ENCODE measurements at places on chromosomes 1 and 21.

DNA sequence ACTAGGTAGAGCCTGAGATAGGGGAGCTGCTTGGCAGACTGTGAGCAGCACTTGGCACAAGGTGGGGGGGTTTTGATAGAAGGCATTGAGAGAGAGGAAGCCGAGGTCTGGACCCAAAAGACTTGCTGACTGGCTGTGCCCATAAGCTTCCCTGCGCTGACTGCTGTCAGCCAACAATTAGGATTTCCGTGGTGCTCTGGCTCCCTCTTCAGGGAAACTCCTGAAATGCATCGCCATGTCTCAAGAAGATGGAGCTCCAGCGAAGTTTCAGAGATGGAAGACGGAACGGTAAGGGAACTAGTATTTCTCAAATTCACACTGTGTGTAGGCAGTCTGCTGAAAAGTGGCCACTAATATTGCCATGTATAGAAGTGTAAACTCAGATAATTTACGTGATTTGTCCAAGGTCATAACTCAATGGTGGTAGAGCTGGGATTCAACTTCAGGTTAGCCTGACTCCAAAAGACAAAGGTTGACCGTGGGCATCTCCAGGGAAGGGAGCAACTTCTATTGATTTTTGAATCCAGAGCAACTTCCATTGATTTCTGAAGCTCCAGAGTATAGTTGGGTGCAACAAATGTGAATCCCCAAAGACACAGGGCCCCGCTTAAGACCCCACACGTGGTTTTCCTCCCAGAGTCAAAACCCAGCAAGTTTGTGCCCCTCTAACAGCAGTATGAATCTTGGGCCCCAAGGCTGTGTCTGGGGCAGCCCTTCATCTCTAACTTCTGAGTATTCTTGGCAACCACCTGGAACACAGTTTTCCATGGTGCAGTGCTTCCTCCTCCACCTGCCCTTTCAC, 44.5 kb upstream of the CRNN start:
- H3K4me1 ChIP-seq = no peaks in the 10 kb centered on the region
- H3K36me3 ChIP-seq = no peaks in the 10 kb centered on the region
- H3K4me3 ChIP-seq = no peak overlapping the region
- no peaks in the 10 kb centered on the region for H3K27me3 ChIP-seq
- DNase-seq = peak; percentile 43
- no peak overlapping the region for H3K27ac ChIP-seq

- no peaks in the 10 kb centered on the region for H3K27me3 ChIP-seq
- no peak for DNase-seq
- H3K4me1 ChIP-seq = no peaks in the 10 kb centered on the region
- no peak overlapping the region for H3K27ac ChIP-seq
- no peaks in the 10 kb centered on the region for H3K36me3 ChIP-seq
Measured at GRCh38 chr1:84781946-84782771, 91.9 kb upstream of the SSX2IP start.

DNA sequence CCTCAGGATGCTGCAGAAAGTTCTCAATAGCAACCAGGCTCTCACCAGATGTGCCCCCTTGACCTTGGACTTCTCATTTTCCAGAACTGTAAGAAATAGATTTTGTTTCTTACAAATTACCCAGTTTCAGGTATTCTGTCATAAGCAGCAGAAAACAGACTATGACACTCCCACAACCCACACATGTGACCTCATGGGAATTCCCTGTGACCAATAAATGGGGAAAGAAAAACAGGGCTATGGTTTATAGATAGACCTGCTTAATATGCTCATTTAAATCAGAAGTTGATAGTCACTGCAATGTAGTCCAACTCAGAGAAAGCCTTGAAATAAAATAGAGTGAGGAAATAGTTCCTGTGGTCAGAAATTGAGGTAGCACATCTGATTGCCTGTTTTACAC, 380.9 kb upstream of the PTBP2 start:
- H3K4me1 ChIP-seq = no peaks in the 10 kb centered on the region
- H3K27me3 ChIP-seq = no peaks in the 10 kb centered on the region
- H3K36me3 ChIP-seq = no peaks in the 10 kb centered on the region
- H3K27ac ChIP-seq = no peak overlapping the region

- no peaks in the 10 kb centered on the region for H3K27me3 ChIP-seq
- no peaks in the 10 kb centered on the region for H3K4me1 ChIP-seq
- DNase-seq = no peak
Measured at GRCh38 chr1:170657275-170657853, 6.6 kb upstream of the PRRX1 start.

GRCh38 chr1:23101101-23101827, 67.4 kb downstream of the LUZP1 start:
- H3K27ac ChIP-seq = peak overlapping the region; percentile 36
- H3K27me3 ChIP-seq = no peaks in the 10 kb centered on the region
- H3K4me3 ChIP-seq = no peak overlapping the region
- H3K36me3 ChIP-seq = no peaks in the 10 kb centered on the region
- DNase-seq = no peak
- H3K4me1 ChIP-seq = peaks cover 56% of the 10 kb centered on the region

GRCh38 chr1:20355828-20356735, 65.4 kb downstream of the VWA5B1 start:
- no peaks in the 10 kb centered on the region for H3K36me3 ChIP-seq
- H3K4me3 ChIP-seq = no peak overlapping the region
- no peak for DNase-seq
- peaks cover 15% of the 10 kb centered on the region for H3K4me1 ChIP-seq
- H3K27ac ChIP-seq = no peak overlapping the region
- no peaks in the 10 kb centered on the region for H3K27me3 ChIP-seq

DNA sequence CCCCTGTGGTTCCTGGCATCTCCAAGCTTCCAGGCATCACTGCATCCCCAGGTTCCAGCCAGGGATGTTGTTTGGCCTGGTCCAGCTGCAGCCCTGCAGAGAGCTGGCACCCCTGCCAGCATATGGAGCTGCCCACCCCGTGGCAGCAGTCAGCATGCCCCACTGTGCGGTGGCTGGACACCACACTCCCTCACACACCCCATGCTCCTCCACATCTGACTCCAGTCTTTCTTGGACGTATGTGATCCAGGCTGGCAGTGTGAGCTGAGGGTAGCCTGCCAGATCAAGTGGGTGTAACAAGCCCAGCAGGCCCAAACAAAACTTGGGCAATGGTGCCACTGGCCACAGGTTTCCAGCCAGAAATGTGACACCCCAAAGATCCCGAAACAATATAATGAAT, 620.4 kb downstream of the RWDD3 start:
- DNase-seq = no peak
- H3K4me1 ChIP-seq = no peaks in the 10 kb centered on the region
- no peak overlapping the region for H3K27ac ChIP-seq
- no peaks in the 10 kb centered on the region for H3K27me3 ChIP-seq

DNA sequence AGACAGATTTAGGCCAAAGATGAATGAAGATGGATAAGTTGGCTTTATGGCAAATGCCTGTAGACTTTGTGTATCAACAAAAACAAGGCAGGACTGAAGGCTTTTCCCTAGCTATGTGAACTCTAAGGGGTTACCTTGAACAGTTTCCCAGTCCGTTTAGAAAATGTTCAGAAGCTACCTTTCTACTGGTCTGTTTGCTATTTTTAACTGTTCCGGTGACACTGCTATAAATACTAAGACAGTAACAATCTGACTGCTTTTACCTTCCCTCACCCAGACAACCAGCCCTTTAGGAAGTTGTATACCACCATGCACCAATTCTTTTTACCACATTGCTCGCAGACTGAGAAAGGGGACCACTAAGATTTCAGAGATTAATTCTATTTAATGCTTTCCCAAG, 102.2 kb downstream of the PHTF1 start:
- H3K27me3 ChIP-seq = no peaks in the 10 kb centered on the region
- no peak overlapping the region for H3K4me3 ChIP-seq
- H3K36me3 ChIP-seq = no peaks in the 10 kb centered on the region
- H3K27ac ChIP-seq = no peak overlapping the region
- DNase-seq = no peak

DNA sequence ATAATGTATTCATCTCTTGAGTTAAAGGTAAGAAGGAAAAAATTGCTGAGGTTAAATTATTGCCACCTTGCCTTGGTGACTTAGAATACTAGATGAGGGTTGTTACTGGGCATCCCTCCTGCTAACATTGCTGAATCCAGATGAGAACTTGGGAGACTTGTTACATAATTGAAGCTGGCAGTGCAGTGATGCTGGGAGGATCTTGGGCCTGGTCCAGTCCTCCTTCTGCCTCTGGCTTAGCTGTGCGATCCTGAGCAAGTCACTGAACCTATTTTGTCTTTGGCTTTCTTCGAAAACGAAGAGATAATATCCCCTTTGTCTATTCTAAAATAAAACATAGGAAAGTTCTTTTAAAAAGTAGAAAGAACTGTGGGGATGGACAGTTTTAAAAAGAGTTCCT, 244.9 kb upstream of the NRIP1 start:
- no peaks in the 10 kb centered on the region for H3K36me3 ChIP-seq
- DNase-seq = no peak
- H3K27me3 ChIP-seq = no peaks in the 10 kb centered on the region
- H3K27ac ChIP-seq = no peak overlapping the region

- H3K36me3 ChIP-seq = no peaks in the 10 kb centered on the region
- DNase-seq = no peak
- H3K27me3 ChIP-seq = no peaks in the 10 kb centered on the region
Measured at GRCh38 chr21:35303085-35303484, 254.0 kb upstream of the RUNX1 start.

DNA sequence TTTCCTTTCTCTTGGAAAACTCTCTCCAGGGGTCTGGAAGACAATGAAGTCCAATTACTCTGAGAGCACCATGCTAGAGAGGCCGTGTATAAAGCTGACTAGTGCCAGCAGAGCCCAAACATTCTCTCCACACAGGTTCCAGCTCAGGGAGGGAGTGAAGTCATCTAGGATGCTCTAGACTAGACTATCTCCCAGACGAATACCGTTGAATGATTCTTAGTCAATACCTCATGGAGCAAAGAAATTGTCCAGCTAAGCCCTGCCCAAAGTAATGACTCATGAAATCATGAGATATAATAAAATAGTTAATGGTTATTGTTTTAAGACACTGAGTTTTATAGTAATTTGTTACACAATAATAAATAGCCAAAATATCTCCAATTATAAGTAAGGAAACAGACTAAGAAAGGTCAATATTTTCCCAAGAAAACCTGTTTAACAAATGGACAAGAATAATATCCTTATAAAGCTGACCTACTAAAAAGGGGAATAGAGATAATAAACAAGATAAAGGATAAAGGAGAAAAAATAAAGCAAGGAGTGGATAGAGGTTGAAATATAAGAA, 163.9 kb upstream of the LRRC7 start:
- no peaks in the 10 kb centered on the region for H3K4me1 ChIP-seq
- DNase-seq = no peak
- H3K4me3 ChIP-seq = no peak overlapping the region
- no peak overlapping the region for H3K27ac ChIP-seq

DNA sequence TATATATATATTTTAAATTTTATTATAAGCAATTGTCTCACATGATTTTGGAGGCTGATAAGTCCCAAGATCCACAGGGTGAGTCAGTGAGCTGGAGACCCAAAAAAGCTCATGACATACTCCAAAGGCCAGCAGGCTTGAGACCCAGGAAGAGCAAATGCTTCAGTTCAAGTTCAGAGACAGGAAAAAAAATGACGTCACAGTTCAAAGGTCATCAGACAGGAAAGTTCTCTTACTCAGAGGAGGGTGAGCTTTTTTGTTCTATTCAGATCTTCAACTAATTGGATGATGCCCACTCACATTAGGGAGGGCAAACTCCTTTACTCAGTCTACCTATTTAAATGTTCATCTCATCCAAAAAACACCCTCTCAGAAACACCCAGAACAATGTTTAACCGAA, 18.2 kb downstream of the RXRG start:
- no peaks in the 10 kb centered on the region for H3K27me3 ChIP-seq
- no peak for DNase-seq
- H3K36me3 ChIP-seq = no peaks in the 10 kb centered on the region
- H3K27ac ChIP-seq = no peak overlapping the region
- H3K4me3 ChIP-seq = no peak overlapping the region

GRCh38 chr1:239739919-239740318, 351.8 kb upstream of the FMN2 start:
- no peak for DNase-seq
- H3K36me3 ChIP-seq = no peaks in the 10 kb centered on the region
- H3K27ac ChIP-seq = no peak overlapping the region
- H3K4me3 ChIP-seq = no peak overlapping the region
- H3K27me3 ChIP-seq = no peaks in the 10 kb centered on the region

DNA sequence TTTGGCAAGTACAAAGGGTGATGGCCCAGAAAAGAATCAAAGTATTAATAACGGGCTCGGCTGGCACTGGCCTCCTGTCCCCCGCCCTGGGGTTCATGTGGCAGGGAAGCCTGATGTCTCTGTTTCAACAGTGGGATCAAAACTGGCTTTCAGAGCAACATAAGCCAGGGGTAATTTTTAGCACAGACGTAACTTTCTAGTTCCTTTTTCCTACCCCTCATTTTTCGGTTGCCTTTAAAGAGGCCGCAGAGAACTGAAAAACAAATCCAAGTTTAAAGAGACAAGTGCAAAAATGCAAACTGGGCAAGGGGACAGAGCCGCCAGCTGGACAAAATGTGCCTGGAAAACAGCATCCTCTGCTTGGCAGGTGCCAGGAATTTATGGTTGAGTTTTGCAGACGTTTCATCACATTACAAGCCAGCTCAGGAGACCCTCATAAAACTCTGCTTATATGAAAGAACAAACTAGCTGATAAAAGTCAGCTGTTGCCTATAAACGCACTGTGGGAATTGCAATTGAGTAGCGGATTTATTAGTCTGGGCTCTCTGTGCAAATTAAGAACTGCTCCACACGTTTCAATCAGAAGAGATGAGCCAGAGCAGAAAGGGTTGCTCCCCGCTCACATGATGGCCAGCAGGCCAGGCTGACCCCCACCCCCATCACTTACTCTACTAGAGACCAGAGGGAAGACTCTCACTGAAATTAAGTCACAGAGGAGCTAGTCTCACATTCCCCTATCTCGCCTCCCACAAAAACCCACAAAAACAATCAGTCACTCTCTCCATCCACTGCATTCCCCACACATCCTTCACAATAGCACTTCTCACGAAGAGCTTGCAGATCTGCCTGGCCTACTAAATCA, 15.8 kb upstream of the CDCA8 start:
- no peaks in the 10 kb centered on the region for H3K4me1 ChIP-seq
- H3K36me3 ChIP-seq = peaks cover 3% of the 10 kb centered on the region
- DNase-seq = no peak
- no peak overlapping the region for H3K27ac ChIP-seq
- no peaks in the 10 kb centered on the region for H3K27me3 ChIP-seq
